ENCODE measurements at places on chromosomes 11 and 22.
A peak's percentile ranks its signal among the peaks of the same experiment; 100 is the strongest.

DNA sequence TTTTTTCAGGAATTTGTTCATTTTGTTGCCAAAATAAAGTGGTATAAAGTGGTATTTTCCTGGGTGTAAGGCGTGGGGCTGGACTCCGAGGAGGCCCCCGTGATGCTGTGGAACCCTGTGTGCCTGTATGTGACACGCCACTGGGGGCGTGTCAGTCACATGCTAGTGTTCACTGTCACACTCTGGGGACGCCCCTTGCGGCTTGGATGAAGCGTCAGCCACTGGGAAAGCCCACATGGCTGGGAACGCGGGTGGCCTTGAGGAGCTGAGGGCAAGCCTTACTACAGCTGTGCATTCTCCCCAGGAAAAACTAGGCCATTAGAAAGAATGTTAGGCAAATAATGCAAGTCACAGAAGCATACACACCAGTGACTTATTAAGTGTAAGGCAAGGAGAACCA, 77.0 kb upstream of the SLC25A18 start:
- no peak for DNase-seq

DNA sequence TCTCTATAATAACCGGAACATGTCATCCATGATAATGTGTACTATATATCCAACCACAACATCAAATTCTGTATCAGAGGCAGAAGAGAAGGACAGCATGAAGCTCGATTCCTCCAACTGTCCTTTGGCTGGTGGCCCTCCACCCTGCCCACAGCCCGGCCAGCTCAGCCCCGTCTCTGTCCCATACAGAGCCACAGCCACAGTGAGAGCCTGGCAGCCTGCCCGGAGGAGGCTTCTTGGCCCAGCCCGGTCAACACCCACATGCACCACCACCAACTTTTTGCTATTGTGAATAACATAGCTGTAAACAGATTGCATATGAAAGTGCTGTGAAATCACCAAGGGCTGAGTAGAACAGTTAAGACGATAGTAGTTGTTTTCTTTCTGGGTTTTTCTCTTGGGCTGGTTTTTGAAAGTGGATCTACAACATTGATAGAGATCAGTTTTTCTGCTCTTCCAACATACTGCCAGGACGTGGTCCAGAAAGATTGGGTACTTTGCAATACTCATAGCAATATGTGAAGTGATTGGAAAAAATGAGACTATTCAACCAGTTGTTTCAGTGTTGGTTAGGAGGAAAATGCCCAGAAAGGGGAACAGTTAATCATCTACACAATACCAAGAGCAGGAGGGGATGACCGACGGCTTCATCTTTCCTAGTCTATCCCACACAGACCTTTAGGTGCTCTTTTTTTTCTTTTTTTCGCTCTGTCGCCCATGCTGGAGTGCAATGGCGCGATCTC, 6.9 kb upstream of the TUBA8 start:
- no peak for DNase-seq

DNA sequence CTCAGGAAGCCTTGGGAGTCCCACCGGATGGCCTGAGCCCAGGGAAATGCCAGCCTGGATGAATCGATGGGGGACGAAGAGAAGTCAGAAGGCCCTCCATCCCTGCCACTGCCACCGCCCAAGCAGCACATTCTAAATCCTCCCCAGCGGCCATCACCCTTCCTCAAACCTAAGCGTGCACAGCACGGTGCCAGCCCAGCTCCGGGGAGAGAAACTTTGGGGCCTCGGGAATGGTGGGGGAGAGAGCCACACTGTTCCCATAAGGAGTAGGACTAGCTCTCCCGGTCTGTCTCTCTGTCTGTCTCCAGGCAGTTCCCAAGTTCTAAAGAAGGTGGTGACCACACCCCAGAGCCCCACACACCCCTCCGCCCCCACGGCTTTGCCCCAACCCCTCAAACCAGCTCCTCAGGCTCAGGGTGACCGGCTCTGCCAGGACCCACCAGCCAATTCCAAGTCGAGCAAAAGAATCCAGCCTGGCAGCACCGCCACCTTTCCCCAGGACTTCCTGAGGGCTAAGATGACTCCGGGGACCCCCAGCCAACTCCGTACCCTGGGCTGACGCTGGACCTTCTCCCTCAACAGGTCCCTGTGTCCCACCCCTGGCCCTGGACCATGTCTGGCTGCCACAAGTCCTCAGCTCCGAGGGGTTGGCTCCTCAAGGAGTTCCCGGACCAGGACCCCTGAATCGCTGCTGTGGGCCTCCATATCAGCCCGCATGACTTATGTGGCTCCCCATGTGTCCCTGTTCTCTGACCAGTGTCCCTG, 2.7 kb downstream of the AHNAK start:
- peak; percentile 29 for DNase-seq

GRCh38 chr22:17772249-17772957, 1.9 kb downstream of the BID start:
- no peak for DNase-seq
